ENCODE measurements at places on chromosomes 6 and 20.

DNA sequence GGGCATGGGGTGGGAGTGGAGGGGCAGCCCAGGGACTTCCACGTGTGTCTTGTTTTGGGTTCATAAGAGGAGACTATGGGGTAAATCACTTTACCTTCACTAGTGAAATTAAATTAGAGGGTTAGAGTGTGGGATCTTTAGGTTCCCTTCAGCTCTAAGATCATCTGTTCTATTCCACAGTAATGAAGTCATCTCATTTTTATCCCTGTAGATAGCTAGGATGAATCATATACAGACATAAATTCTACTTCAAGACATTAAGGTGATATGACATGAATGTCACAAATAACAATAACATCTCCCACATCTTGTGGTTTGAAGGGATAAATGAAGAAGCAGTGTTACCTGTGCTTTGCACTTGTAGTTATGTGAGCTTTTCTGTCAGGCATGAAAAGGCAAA, 83.8 kb downstream of the ELOVL4 start:
- DNase-seq = no peak

- DNase-seq = peak; percentile 72
These were observed 522.2 kb upstream of the JAG1 start for GRCh38 chr20:11195899-11196558.

- no peak for DNase-seq
These were observed 74.0 kb upstream of the SAMD5 start for GRCh38 chr6:147434516-147434915.

GRCh38 chr20:50470264-50470858, 39.8 kb upstream of the PTPN1 start:
- no peak for DNase-seq

GRCh38 chr6:85585741-85586140, 7.9 kb downstream of the SNX14 start:
- no peak for DNase-seq

- no peak for DNase-seq
These were observed 86.2 kb upstream of the ARID1B start for GRCh38 chr6:156691018-156691417.

DNA sequence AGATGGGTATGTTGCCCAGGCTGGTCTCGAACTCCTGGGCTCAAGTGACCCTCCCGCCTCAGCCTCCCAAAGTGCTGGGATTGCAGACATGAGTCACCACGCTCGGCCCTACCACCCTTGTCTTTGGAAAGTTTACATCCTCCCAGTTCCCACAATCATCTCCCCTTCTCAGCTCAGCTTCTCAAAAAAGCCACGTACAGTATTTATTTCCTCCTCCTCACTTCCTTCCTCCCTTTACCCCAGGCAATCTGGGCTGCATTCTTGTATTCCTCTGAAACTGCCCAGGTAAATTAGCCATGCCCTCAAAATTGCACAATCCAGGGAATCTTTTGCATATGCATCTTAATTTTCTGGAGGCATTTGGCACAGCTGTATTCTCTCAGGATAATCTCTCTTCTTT, 7.4 kb upstream of the SLC23A2 start:
- no peak for DNase-seq

GRCh38 chr20:60964911-60965310, 287.1 kb upstream of the CDH4 start:
- no peak for DNase-seq

GRCh38 chr20:10555865-10556308, 117.9 kb downstream of the JAG1 start:
- peak; percentile 63 for DNase-seq

DNA sequence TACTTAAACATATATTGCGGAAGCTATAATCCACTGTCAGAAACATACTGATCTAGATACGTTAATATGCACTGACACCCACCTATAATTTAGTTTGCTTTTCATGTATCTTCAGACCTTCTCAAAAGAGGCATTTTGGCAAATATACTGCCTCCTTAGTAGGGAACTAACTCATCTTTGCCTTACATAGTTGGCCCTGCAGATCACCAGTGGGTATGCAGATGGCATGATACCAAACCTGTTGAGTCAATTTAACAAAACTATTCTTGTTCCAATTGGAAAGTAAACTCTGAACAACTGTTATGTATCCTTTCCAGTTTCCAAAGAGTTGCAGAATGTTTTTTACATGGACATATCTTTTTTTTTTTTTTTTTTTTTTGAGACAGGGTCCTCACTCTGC, 35.6 kb upstream of the TBC1D20 start:
- DNase-seq = no peak

All from fibroblast of skin of right quadriceps (primary cell).